ENCODE measurements at places on chromosomes 16 and 17.

DNA sequence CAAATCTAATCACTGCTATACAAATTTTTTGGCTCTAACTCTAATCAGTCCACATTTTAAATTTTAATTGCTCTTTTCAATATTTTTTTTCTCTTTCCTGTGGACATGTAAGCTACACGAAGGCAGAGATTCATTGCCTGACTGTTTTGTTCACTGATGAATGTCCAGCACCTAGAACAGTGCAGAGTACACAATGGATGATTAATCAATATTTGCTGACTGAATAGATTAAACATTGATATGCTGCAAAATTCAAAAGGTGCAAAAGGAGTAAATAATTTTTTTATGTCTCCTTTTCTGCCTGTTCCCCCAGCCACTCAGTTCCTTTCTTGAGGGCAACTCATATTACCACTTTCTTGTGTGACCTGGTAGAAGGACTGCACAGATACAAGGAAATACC lies 32.8 kb downstream of the SCNN1B start:
- DNase-seq = no peak

- no peak for DNase-seq
Measured at GRCh38 chr17:18959845-18960240, 7.9 kb downstream of the SLC5A10 start.

- DNase-seq = no peak
Measured at GRCh38 chr16:22614271-22614947, 103.7 kb downstream of the NPIPB5 start.

GRCh38 chr17:58378733-58379510 lies 26.9 kb upstream of the SUPT4H1 start:
- DNase-seq = no peak

DNA sequence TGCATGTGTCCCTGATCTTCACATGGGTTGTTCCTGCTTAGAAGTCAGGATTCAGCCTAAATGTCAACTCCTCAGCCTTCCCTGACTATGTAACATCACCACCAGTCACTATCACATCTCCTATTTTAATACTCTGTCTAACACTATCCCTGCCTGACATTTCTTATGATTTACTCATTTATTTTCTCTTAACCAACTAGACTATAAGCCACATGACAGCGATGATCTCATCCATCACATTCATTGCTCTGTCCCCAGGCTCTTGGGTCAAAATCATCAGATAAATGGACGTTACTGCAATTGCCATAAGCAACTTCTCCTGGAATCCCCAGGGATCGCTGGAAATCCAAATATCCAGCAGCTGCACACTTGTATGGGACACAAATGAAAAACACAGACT lies 15.7 kb downstream of the CDRT4 start:
- no peak for DNase-seq

DNA sequence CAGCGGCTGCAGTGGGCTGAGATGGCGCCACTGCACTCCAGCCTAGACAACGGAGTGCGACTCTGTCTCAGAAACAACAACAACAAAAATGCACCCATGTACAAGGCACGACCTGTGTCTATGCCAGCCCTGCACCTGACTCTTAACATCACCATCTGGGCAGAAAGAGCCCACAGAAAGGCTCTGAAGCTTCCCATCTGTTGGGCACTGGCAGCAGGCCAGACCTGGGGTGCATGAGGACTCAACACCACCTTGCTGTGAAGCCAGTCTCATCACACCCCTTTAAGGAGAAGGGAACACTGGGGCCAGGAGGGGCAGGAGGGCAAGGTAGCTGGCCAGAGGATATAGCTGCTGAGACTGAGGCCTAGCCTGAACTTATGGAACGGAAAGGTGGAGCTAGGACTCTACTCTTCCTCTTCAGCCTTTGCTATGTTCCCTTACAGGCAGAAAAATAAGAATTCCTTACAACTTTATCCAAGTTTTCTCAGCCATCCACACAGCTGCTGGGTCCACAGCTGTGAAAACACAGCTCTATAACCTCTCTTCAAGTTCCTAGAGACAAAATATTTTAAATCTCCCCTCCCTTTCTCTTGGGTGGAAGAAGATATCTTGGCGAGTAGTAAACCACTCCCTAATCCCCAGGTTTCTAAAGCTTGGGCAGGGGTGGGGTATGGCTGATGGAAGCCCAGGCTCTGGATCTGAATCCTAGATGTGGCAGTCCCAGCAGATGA lies 2.8 kb downstream of the ELOB start:
- no peak for DNase-seq

GRCh38 chr17:64507413-64507782 lies 621 bp downstream of the CEP95 start:
- DNase-seq = peak; percentile 35

DNA sequence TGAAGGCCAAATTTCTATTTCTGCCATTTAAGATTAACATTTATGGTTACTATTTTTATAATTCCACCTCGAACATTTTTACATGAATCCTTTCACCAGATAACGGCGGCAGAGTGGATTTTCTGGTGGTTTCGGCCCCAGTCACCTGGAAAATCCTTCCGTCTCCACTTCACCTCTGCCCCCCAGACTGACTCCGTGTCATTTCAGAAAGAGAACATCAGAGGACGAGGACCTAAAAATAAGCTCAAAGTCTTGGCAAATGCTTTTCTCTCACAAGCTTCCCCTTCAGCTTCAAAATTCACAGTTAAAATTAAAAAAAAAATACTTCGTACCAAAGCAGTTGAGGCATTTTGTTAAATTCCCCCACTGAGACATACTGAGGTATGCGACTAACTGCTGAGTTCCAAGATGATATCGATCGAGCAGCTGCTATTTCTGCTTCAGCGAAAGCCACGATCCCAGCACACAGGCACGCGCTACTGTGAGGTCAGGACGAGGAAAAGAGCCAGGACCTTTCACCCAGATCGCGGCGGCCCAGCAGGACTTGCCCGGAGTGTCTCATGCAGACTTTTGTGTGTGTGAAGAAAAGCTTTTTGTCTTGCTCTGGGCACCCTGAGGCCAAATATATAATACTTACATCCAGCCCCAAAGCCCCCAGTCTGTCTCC lies 36.8 kb downstream of the ASPA start:
- no peak for DNase-seq

DNA sequence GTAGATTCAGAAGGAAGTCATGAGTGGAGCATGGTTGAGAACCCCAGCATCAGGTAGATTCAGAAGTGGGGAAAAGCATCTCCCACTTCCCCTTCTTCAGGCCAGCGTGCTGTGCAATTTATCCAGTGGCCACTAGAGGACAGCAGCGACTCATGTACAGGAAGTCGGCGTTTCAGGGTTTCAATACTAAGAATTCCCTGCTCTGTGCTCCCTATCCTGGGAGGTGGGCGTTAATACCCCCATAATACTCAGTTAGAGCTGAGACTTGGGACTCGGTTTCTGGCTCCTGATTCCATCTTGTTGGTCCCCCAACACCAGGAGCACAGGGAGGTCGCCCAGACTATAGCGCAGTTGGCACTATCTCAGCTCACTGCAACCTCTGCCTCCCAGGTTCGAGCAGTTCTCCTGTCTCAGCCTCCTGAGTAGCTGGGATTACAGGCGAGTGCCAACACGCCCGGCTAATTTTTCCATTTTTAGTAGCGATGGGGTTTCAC lies 75.3 kb upstream of the AMZ2 start:
- no peak for DNase-seq

GRCh38 chr17:37273409-37274051 lies 102.3 kb upstream of the C17orf78 start:
- no peak for DNase-seq

GRCh38 chr16:8626946-8627345 lies 5.4 kb downstream of the METTL22 start:
- no peak for DNase-seq

GRCh38 chr17:3524024-3524423 lies 33.6 kb downstream of the TRPV3 start:
- no peak for DNase-seq

- DNase-seq = no peak
Measured at GRCh38 chr16:66926171-66926947, 1.0 kb upstream of the RRAD start.

DNA sequence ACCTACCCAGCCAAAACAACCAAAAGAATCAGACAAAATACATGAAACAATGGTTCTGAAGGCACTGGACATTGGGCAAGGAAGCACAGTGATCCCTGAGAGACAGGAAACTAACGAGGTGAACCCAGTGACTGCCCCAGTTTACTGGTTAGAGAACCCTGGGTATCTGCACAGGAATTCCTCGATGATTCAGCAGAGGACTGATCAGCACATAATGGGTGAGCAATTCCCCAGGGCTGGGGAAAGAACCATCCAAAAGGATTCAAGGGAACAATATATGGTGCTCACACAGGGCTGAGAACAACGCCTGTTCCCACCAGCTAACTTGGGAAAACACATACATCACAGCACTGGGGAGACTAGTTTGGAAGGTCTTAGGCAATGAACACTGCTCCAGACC lies 167.2 kb downstream of the PARN start:
- no peak for DNase-seq

DNA sequence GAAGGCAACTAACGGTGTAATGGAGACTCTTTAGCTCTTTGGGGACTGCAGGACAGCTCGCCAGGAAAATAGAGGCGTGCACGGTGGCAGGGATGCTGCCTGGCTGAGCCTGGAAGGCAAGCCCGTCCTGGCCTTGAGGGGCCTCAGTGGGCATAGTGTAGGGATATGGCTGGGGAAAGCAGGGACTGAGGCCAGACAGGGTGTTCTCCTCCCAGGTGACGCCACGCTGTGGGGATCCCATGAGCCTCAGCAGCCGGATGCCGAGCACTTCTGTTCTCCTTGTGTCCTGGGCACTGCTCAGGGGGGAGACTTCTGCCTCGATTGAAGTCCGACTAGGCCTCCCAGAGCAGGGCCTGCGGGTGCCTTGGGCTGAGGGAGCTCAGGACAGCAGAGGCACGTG lies 89.2 kb downstream of the NPIPB11 start:
- no peak for DNase-seq

DNA sequence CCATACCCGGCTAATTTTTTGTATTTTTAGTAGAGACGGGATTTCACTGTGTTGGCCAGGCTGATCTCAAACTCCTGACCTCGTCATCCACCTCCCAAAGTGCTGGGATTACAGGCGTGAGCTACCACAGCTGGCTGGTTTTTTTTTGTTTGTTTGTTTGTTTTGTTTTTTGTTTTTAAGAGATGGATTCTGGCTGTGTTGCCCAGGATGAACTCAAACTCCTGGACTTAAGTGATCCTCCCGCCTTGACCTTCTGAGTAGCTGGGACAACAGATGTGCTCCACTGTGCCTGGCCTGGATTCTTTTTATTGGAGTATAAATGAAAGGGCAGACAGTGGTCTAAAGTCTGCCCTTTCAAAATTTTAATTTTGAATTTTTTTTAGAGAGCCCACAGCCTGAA lies 44.7 kb downstream of the FOXK2 start:
- no peak for DNase-seq

- no peak for DNase-seq
Measured at GRCh38 chr16:84042879-84043485, 387 bp upstream of the SLC38A8 start.

- DNase-seq = no peak
Measured at GRCh38 chr16:28210979-28211588, 681 bp downstream of the XPO6 start.

- DNase-seq = no peak
Measured at GRCh38 chr16:86087011-86087895, 188.3 kb downstream of the IRF8 start.

- DNase-seq = no peak
Measured at GRCh38 chr16:25009822-25010221, 5.3 kb downstream of the ARHGAP17 start.

DNA sequence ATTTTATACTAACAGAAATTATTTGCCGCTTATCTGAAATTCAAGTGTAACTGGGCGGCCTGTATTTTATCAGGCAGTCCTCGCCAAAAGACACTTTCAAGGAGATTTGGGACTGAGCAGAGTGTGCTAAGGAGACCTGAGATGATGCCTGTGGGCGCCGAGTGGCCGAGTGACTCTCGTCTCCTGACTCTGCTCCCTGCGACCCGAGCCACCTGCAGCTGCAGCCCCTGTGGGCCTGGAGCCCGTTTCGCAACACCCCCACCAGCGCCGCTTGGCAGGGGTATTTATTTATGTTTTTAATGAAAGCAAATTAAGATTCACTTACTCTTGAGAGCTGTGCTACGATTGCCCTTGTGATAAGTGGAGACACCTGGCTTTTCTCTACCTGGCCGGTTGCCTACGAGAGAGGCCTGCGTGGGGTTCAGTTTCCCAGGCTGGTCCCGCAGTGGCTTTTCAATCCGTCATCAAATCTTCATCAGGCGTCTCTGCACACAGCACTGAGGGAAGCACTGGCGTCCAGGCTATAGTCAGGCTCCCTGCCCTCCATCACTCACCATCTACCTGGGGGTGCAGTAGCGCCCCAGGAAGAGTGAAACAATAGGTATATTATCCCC lies 124.0 kb downstream of the SEC14L1 start:
- peak; percentile 72 for DNase-seq

DNA sequence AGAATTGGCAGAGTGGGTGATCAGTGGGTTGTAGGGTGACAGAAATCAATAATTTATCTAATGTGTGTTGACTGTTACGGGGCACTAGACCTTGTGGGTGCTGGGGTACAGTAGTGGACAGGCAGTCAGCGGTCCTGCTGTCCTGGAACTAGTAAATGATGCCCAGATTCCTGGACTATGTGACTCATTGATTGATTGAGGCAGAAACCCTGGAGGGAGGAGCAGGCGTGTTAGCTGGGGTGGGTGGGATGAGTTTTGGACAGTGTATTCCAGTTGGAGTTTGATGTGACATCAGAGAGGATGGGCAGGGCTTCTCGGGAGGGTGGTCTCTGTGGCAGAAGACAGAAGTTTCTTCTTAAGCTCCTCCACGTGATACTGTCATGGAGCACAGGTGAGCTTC lies 24.4 kb downstream of the PRMT7 start:
- no peak for DNase-seq

DNA sequence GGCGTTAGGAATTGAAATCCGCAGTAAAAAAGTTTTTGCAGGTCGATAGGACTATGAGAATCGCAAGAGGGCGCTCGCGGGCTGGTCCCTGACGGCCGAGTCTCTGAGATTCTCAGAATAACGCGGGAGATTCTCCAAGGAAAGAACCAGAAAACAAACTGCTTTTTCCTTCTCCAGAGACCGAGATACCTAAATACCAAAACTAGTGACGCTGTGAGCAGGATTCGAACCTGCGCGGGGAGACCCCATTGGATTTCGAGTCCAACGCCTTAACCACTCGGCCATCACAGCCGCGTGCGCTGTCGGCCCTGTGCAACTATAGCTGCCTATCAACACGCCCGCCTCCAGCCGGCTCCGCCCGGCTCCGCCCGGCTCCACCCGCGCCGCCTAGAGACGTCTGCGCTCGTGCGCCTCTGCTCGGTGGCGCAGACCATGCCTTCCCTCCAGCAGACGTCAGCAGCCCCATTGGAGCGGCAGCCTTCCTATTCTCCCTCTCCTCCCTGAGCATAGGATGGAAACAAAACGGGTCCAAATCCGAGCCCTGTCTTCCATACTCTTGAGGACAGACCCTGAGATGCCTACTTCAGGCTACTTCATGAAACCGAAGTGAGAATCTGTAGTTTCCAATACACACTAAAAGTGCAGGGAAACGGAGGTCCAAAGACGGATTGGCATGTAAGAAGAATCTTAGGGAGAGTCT lies 13.4 kb downstream of the PER1 start:
- peak; percentile 81 for DNase-seq

DNA sequence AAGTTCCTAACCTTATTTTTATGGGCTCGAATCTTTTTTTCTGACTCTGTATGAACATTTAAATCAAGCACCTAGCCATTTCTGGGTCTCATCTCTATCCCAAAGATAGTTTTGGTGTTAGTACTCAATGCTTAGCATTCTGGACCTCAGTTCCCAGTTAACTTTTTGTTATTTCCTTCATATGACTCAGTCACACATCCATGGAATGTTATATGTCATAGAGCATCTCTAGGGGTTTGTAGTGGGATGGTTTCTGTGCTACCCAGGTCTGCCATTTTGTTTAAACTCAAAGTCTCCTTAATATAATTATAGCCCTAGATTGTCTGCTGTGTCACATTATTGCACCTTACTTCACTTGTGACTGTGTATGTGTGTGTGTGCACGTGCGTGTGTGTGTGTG lies 90.1 kb downstream of the EFCAB13 start:
- DNase-seq = no peak

All from NCI-H1417 treated with DMSO at 0.1 percent for 48 hours (cell line).